ENCODE measurements at places on chromosomes 12 and 14. TPM values are rescaled to one million over a fixed set of nuclear protein-coding genes. Genes with fewer than 3 reads are reported as not detected.
A peak's percentile ranks its signal among the peaks of the same experiment; 100 is the strongest.

The PITPNM2 gene
- polyA plus RNA-seq, result 3.0 TPM

DNA sequence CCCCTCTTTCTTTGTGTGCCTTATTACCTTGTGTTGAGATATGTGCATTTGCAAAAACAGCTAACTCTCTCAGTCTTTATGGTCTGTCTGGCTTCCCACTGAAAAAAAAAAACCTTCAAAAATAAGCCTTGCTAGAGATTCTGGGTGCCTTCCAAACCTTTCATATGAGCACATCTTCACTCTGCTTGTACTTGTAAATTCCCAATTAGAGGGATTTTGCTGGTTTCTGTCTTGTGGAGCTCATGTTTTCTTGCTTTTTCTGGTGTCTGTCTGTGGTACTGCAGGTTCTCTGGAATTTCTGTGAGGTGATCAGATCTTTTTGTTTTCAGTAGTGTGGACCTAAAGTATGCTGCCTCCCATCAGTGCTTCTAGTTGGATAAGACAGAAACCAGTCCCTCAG lies 100.1 kb downstream of the PIK3C2G start:
- H3K36me3 ChIP-seq, result no peaks in the 10 kb centered on the region
- H3K4me3 ChIP-seq, result no peak overlapping the region
- no peak overlapping the region for H3K27ac ChIP-seq
- H3K27me3 ChIP-seq, result no peaks in the 10 kb centered on the region
- no peak for DNase-seq
- H3K4me1 ChIP-seq, result no peaks in the 10 kb centered on the region

The DIO3 gene
- polyA plus RNA-seq, result not detected

DNA sequence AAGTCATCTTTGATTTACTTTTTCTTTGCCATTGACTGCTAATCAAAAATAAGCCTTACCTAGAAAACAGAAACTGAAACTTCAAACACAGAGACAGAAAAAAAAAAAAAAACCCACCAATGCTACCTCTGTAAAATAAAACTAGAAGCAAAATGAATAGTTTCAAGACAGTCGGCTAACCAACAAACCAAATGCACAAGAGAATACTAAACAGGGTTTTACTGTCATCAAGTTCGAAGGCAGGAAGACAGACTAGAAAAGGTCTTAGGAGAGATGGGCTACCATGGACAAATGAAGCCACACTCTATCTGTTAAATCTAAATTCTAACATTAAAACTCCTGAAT lies 59.5 kb downstream of the SEL1L start:
- no peak overlapping the region for H3K27ac ChIP-seq
- H3K4me3 ChIP-seq, result no peak overlapping the region
- no peaks in the 10 kb centered on the region for H3K27me3 ChIP-seq
- H3K36me3 ChIP-seq, result peaks cover 22% of the 10 kb centered on the region
- DNase-seq, result no peak

DNA sequence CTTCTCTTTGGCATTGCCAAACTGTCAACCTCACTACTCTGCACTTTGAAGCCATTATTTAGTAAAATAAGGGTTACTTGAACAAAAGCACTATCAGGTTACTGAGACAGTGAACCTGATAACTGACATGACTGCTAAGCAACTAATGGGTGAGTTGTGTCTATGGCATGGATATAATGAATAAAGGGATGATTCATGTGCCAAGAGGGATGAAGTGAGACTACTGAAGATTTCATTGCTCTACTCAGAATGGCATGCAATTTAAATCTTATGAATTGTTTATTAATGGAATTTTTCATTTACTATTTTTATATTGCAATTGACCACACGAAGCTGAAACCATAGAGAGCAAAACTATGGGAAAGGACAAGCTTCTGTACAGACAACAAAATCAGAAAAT lies 74.4 kb downstream of the CEP128 start:
- no peak overlapping the region for H3K4me3 ChIP-seq
- DNase-seq, result peak; percentile 31
- no peaks in the 10 kb centered on the region for H3K4me1 ChIP-seq
- no peak overlapping the region for H3K27ac ChIP-seq
- no peaks in the 10 kb centered on the region for H3K36me3 ChIP-seq

The ZNF641 gene
- polyA plus RNA-seq, result 2.5 TPM

DNA sequence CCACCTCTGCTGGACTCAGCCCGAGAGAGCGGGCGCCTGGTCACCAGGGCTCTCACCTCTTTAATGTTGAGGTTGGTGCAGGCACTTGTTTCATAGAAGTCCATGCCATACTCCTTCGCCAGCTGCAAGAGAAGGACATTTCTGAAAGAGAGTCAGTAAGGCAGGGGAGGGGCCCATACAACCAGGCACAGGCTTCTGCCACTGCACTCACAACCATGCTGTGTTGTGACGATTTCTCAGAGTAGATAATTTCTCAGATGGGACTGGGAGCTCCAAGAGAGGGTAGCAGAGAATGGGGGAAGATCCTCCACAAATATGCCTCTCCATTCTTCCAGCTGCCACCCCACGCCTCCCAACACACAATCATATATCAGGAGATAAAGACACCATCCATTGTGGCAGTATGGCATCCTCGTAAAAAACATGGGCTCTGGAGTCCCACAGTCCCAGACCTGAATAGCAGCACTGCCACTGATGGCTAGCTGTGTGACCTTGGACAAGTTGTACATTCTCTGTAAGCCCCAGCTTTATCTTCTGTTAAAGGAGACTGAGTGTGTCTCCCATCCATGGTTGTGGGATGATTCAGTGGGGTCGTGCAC lies 6.2 kb upstream of the GPX2 start:
- H3K27me3 ChIP-seq, result no peaks in the 10 kb centered on the region
- DNase-seq, result no peak
- H3K27ac ChIP-seq, result no peak overlapping the region
- no peak overlapping the region for H3K4me3 ChIP-seq

DNA sequence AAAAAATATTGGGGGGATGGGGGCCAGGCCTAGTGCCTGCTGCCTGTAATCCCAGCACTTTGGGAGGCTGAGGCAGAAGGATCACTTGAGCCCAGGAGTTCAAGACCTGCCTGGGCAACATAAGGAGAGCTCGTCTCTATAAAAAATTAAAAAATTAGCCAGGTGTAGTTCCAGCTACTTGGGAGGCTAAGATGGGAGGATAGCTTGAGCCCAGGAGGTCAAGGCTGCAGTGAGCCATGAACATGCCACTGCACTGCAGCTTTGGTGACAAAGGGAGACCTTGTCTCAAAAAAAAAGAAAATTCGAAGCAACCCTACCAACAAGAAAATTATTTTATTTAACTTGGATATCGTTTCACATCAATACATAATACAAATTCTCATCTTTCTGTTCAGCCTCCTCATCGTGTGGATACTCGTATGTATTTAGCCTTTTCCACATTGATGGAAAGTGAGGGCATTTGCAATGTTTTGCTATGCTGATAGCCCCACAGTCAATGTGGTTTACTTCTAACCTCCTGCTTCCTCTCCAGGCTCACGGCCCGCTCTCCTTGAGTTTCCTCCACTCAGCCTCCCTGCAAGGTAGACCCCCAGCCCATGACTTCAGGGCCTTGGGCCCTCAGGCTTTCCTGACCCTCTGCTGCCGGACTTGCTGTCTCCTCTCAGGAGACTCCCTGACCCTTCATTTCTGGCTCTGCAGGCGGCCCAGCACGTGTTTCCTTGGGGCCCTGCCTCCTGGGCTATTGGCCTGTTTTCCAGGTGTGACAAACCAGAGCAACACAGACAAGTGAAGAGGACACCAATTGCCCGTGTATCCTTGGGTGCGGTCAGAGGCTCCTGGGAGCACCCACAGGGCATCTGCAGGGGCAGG lies 54.8 kb downstream of the NFKBIA start:
- H3K27me3 ChIP-seq, result no peaks in the 10 kb centered on the region
- H3K4me3 ChIP-seq, result no peak overlapping the region
- H3K27ac ChIP-seq, result no peak overlapping the region
- DNase-seq, result no peak
- no peaks in the 10 kb centered on the region for H3K36me3 ChIP-seq

DNA sequence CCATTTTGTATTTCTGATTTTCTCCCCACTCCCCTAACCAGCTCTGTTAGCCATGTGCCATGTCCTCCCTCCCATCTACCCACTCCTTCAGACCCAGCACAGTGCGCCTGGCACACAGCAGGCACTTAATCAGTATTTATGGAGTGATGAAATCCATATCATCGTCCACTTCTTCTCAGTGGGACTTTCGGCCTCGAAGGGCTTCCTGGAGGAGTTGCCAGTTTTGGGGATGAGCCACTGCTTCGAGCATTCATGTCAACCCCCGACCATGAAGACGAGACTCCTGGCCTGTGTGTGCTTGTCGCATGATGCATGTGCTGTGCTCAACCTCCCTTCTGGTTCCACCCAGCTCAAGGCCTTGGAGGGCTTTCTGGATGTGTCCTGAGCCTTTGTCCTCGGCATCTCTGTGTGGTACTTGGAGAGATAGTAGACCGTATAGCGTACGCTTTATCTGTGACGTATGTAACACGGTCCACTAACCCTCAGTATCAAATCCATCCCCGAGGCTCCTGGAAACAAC lies 119.5 kb upstream of the RTL1 start:
- no peak overlapping the region for H3K4me3 ChIP-seq
- no peaks in the 10 kb centered on the region for H3K27me3 ChIP-seq
- no peak for DNase-seq
- no peaks in the 10 kb centered on the region for H3K4me1 ChIP-seq
- no peak overlapping the region for H3K27ac ChIP-seq

The SOAT2 gene
- polyA plus RNA-seq, result 0.55 TPM

GRCh38 chr12:72077111-72077820 lies 138.6 kb downstream of the TPH2 start:
- H3K36me3 ChIP-seq, result no peaks in the 10 kb centered on the region
- no peaks in the 10 kb centered on the region for H3K4me1 ChIP-seq
- DNase-seq, result no peak
- H3K4me3 ChIP-seq, result no peak overlapping the region
- H3K27me3 ChIP-seq, result no peaks in the 10 kb centered on the region
- no peak overlapping the region for H3K27ac ChIP-seq

The NDUFA12 gene
- 135 TPM for polyA plus RNA-seq

DNA sequence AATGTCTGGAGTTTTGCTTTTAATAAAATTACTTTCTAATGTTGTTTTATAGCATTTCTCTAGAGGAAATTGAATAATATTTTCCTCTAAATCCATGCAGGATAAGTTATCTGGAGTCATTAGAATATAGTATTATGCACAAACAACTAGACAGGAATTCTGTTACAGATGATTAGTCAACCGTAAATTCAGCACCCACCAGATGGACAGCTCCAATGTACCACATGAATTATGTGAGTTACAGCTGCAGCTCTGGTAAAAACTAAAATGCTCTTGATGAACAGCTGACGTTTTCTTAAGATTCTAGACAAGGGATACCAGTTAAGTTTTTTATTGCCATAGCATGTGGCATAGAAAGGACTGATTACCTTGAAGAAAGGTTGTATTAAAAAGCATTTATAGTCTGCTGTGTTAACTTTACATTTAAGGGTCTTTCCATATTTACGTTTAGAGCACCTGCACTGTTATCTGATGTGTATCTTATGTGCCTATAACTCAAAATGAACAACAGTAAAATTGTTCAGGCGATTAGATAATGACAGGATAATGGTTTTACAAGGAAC lies 321.4 kb upstream of the LRFN5 start:
- no peaks in the 10 kb centered on the region for H3K27me3 ChIP-seq
- DNase-seq, result peak; percentile 1
- H3K4me1 ChIP-seq, result no peaks in the 10 kb centered on the region
- no peak overlapping the region for H3K4me3 ChIP-seq
- H3K36me3 ChIP-seq, result no peaks in the 10 kb centered on the region

The PRB2 gene
- not detected for polyA plus RNA-seq

GRCh38 chr12:102763471-102763870 lies 153.6 kb downstream of the PAH start:
- no peak overlapping the region for H3K4me3 ChIP-seq
- H3K27me3 ChIP-seq, result no peaks in the 10 kb centered on the region
- no peaks in the 10 kb centered on the region for H3K36me3 ChIP-seq
- H3K27ac ChIP-seq, result no peak overlapping the region
- DNase-seq, result no peak
- H3K4me1 ChIP-seq, result no peaks in the 10 kb centered on the region

The EVL gene
- 36.5 TPM for polyA plus RNA-seq

DNA sequence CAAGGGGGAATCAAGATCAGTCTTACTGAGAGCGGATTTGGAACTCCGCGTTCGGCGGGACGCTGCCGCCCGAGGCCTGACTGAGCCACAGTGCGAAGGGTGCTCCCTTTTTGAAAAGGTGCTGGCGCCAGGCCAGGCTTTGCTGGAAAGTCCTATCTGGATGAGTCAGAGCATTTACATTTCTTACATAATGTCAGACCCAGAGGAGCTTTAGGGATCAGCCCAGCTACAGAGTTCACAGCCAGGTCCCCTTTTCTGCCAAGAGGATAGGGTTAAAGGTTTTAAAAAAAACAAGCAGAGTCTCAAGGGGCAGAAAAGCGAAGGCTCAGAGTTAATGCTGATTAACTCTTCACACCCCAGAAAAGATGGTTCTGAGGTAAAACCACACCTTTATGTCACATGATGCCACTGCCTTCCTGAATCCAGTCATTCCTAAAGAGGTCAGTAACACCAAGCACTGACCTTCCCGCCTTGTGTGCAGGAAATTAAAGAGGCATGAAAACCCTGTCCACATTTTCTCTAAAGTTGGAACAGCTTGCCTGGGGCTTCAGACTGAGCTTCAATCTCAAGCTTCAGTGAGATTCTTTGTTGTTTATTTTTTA lies 11.7 kb upstream of the FBXL14 start:
- no peaks in the 10 kb centered on the region for H3K36me3 ChIP-seq
- DNase-seq, result peak; percentile 84
- peak overlapping the region; percentile 57 for H3K27ac ChIP-seq
- H3K27me3 ChIP-seq, result no peaks in the 10 kb centered on the region
- H3K4me3 ChIP-seq, result peak overlapping the region; percentile 34

The CD163 gene
- polyA plus RNA-seq, result not detected

DNA sequence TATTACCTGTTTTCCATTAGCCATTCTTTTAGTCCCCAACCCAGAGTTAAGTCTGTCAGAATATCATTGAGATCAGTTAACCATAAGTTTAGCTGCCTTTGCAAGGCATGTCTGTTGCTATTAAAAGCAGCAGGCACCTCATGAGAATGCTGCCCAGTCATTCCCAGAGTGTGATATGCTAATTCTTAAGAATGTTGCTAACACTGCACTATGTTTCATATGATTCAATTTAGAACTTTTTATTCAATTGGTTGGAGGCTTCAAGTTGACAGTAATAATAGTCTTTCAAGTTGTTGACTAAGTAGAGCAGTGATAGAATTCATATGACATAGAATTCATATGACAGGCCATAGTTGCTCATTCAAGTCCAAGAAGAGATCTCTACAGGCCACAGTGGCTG lies 292.3 kb downstream of the FUT8 start:
- H3K4me3 ChIP-seq, result no peak overlapping the region
- no peak for DNase-seq
- no peak overlapping the region for H3K27ac ChIP-seq
- peaks cover 5% of the 10 kb centered on the region for H3K4me1 ChIP-seq
- no peaks in the 10 kb centered on the region for H3K27me3 ChIP-seq

The GOLGA5 gene
- polyA plus RNA-seq, result 35.0 TPM

All from IMR-90 (cell line).